Renal cortical epithelial cell (primary cell): ENCODE measurements at places on chromosomes 5 and 9. TPM values are rescaled to one million over a fixed set of nuclear protein-coding genes. Genes with fewer than 3 reads are reported as not detected.

DNA sequence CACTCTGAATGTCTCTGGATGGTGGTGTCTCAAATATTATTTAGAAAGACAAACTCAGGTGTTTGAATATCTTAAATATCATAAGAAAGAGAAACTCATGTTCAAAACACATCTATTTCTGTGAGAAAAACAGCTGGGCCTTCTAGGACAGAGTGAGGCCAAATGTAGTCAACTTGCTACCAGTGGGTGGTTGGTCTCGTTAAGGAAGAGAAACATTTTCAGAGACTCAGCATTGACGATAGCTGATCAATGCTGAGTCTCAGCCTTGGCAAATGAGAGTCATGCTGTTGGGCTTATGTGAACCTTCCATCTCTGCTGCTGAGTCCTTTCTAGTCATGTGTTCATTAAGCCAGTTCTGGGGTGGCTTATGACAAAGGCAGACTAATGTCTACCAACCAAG lies 418.0 kb downstream of the CETN3 start:
- DNase-seq, result no peak

- no peak for DNase-seq
These were observed 857 bp downstream of the ADAM19 start for GRCh38 chr5:157574456-157575380.

LECT2 gene
- not detected in 2 replicates for total RNA-seq

CCNO gene
- 2.7 and 3.3 TPM in 2 replicates for total RNA-seq

- DNase-seq, result no peak
These were observed 100.4 kb downstream of the ZNF354C start for GRCh38 chr5:179160584-179160983.

LCN15 gene
- total RNA-seq, result not detected in 2 replicates

DNA sequence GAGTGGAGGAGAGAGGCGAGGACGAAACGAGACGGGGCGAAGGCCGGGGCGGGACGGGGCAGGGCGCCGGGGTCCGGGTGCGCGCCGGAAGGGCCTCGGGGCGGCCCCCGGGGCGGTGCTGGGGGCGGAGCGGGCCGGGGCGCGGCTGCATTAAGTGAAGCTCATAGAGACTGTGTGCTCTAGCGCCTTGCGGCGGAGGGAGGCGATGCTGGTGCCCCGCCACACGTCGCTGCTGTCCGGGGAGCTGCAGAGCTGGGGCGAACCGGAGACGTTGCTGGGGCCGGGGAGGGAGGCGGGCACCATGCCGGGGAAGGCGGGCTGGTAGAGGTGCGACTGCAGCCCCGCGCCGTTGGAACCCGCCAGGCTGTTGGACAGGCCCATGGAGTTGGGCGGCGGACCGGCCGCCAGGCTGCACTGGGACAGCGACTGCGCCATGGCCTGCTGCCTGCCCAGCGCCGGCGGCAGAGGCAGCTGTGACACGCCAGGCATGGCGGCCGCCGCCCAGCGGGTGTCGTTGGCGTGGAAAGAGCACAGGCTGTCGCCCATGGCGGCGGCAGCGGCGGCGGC lies 8.3 kb downstream of the OTP start:
- no peak for DNase-seq

CDX1 gene
- not detected in 2 replicates for total RNA-seq

DNA sequence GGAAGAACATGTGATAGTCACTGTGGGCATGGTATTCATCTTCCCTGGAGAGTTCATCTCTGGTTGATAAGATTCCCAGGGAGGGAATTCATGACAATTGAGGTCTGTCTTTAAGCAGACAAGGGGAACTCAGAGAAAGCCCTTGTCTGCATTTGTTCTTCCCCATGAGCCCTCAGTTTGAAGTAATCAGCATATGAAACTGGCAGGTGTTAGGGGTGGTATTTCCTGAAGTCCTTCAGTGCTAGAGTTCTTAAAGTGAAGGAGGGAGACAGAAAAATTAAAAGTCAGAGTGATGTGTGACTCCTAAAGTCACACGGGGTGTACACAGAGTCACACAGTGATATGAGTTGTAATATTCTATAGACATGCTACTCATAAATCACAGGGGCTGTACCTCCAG lies 60.6 kb upstream of the SYK start:
- DNase-seq, result no peak

- DNase-seq, result peak; percentile 86
These were observed 30.4 kb downstream of the RNF145 start for GRCh38 chr5:159178978-159179377.

LCNL1 gene
- not detected in 2 replicates for total RNA-seq

FBP2 gene
- total RNA-seq, result not detected in 2 replicates

MELK gene
- 6.3 and 33.0 TPM in 2 replicates for total RNA-seq

DNA sequence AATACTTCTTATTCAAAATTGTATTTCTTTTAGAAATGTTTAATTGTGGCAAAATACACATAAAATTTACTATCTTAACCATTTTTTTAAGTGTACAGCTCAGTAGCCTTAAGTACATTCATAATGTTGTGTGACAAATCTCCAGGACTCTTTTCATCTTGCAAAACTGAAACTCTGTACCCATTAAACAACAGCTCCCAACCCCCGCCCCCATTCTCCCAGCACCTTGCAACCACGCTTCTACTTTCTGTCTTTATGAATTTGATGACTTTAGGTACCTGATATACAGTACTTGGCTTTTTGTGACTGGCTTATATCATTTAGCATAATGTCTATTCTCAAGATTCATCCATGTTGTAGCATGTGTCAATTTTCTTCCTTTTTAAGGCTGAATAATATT lies 2.8 kb upstream of the IL5 start:
- DNase-seq, result no peak

LCN9 gene
- not detected in 2 replicates for total RNA-seq

DNA sequence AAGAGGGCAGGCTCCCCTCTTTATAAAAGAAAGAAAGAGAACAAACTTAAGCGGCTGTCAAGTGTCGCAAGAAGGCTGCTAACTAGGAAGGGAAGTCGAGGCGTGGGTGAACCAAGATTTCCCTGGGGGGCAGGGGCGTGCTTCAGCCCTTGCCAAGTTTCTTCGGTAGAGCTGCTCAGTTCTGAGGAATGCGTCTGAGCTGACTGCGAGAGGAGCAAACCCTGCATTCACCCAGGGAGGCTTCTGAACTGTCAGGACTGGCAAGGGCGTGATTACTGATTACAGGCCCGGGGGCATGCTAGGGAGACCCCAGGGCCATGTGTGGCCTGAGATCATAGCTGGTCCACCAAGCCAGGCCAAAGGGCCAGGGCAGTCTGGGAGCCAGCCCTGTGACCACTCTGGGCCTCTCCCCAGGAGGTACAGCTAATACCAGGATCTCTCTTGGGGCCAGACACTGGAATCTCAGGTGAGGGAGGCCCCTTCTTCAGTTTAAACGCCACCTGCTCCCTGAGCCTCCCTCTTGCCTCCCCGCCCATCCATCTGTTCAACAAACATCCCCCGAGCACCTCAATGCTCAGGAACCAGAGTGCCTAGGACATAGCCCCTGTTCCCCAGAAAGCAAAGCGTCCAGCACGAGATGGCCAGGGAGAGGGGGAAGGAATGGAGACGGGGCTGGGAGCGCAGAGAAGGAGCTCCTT lies 30.9 kb downstream of the SARDH start:
- DNase-seq, result no peak

DNA sequence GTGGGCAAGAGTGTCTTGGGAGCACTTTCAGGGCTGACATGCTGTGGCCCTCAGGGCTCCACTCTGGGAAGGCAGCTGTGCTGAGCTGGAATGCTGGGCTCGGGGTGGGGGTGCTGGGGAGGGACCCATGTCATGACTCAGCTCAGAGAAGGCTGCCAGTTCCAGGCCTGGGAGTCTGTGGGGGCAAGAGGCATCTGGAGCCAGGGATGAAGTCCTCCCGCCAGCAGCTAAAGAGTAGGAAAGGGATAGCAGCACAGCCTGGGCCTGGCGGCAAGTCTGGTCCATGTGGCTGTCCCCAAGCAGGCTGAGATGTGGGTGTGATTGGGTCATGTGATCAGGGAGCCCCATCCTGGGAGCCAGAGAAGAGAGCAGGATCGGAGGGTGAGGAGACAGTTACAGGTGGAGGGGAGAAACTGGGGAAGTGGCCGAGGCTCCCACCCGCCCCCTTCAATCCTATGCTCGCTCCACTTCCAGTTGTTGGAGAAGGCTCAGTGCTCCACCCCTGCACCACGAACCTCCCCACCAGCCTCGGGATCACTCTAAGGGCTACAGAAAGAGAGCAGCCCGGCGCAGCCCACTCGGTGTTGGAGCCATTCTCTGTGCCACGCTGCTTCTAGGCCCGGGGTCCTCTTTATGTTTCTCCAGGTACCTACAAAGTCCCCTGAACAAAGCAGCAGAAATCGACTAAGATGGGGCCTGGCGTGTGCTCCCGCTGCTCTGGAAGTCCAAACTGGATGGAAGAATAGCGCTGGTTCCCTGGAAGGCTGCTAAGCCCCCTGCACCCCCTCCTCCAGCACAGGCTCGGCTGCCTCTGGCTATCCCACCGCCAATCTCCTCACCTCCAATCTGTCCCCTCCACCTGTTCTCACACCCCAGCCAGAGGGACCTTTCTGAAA lies 12.0 kb downstream of the PDGFRB start:
- DNase-seq, result peak; percentile 74

GRCh38 chr5:77444356-77444755 lies 47.8 kb downstream of the WDR41 start:
- DNase-seq, result no peak

CARTPT gene
- total RNA-seq, result not detected in 2 replicates

LIX1 gene
- 0.17 and 1.2 TPM in 2 replicates for total RNA-seq

- DNase-seq, result peak; percentile 22
These were observed 1353.7 kb upstream of the ACO1 start for GRCh38 chr9:31030741-31031202.

DNA sequence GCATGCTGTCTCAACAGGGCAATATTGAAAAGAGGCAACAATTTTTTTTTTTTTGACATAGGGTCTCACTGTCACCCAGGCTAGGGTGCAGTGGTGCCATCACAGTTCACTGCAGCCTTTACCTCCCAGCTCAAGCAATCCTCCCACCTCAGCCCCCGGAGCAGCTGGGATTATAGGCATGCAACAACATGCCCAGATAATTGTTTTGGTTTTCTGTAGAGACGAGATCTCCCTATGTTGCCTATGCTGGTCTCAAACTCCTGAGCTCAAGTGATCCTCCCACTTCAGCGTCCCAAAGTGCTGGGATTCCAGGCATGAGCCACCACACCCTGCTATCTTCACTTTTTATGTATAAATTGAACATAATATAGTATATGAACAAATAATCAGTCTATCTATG lies 47.6 kb downstream of the PRELID2 start:
- no peak for DNase-seq

TMEM174 gene
- total RNA-seq, result 0.15 TPM in 1 of 2 replicates, not detected in the other

LHX2 gene
- not detected in 2 replicates for total RNA-seq

DNA sequence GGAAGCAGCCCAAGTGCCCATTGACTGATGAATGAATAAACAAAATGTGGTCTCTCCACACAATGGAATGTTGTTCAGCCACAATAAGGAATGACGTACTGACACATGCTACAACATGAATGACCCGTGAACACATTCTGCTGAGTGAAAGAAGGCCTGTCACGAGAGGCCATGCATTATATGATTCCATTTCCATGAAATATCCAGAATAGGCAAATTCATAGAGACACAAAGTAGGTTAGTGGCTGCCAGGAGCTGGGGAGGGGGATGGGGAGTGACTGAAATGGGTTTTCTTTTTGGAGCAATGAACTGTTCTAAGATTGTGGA lies 41.4 kb downstream of the BICD2 start:
- DNase-seq, result peak; percentile 26

MAT2B gene
- total RNA-seq, result 67.0 and 80.6 TPM in 2 replicates

- peak; percentile 38 for DNase-seq
These were observed at the start of gene KCNN2 for GRCh38 chr5:114361724-114362196. KCNN2 (plus strand) TSS chr5:114362070; CDS start chr5:114362140, 70 bp downstream.

- no peak for DNase-seq
These were observed 45.2 kb upstream of the FCN2 start for GRCh38 chr9:134835448-134835847.

C8G gene
- total RNA-seq, result 0.10 and 1.7 TPM in 2 replicates

GRCh38 chr9:128565578-128565977 lies 13.2 kb downstream of the SPTAN1 start:
- DNase-seq, result no peak

PCDH12 gene
- total RNA-seq, result 0.35 and 0.45 TPM in 2 replicates

- peak; percentile 4 for DNase-seq
These were observed 255.5 kb downstream of the HSPA4 start for GRCh38 chr5:133307275-133307674.

DNA sequence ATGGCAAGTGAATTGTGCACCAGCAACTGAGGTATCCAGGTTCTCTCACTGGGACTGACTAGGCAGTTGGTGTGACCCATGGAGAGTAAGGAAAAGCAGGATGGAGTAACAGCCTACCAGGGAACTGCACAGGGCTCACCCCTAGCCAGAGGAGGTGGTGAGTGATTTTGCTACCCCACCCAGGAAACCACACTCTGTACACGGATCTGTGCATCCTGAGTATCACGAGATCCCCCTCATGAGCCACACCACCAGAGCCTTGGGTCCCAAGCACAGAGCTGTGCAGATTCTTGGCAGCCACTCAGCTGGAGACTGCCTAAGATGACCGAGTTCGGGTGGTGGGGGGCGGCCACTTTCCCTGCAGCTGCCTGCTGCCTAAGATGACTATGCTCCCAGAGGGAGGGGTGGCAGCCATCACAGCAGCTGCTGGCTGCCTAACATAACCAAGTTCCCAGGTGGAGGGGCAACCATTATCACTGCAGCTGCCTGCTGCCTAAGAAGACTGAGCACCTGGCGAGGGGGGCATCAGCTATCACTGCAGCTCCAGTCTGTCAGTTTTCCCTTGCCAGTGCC lies 48.4 kb upstream of the EFNA5 start:
- DNase-seq, result no peak

GRCh38 chr5:17405976-17406375 lies 92.1 kb upstream of the TAF11L2 start:
- DNase-seq, result no peak

DNA sequence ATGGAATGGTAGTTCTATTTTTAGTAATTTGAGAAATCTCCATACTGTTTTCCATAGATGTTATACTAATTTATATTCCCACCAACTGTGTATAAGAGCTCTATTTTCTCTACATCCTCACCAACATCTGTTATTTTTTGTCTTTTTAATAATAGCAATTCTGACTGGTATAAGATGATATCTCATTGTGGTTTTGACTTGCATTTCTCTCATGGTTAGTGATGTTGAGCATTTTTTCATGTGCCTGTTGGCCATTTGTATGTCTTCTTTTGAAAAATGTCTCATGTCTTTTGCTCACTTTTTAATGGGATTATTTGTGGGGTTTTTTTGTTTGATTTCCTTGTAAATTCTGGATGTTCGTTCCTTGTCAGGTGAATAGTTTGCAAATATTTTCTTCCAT lies 154.4 kb downstream of the ZSWIM6 start:
- no peak for DNase-seq

GRCh38 chr5:132076983-132077382 lies 3.4 kb downstream of the CSF2 start:
- no peak for DNase-seq
